ENCODE measurements at places on chromosomes 16 and 17.

GRCh38 chr17:74599023-74599399, 6.9 kb upstream of the CD300LD start:
- no peak for DNase-seq

DNA sequence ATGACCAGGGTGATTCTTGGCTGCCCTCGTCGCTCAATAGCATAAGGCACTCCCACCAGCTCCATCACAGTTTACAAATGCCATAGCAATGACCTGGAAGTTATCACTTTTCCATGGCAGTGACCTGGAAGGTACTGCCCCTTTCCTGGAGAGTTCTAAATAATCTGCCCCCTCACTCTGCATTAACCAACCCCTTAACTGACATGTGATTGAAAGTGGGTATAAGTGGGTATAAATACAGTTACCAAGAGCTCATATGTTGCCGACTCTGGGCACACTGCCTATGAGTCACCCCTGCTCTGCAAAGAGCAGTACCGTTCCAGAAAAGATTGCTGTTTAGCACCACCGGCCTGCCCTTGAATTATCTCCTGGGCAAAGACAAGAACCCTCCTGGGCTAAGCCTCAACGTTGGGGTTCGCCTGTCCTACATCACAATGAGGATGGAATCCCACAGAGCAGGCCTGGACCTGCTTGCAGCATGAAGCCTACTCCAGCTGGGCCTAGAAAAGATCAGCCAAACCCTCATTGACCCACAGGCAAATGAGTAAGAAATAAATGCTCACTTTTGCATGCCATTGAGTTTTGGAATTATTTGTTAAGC, 95.2 kb upstream of the SEC14L1 start:
- peak; percentile 28 for DNase-seq

DNA sequence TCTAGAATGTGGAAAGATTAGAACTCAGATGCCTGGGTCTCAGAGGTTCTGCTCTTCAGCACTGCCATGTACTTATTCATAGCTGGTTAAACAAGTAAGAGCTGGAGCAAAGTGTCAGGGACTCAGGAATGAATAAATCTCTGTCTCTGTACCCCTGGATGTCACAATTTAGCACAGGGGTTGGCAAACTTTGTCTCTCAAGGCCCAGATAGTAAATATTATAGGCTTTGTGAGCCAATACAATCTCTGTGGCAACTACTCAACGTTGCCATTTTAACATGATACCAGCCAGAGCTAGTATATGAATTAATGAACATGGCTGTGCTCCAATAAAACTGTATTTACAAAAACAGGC, 220.3 kb upstream of the MON1B start:
- no peak for DNase-seq

GRCh38 chr16:81158964-81159363, 62.8 kb upstream of the GCSH start:
- DNase-seq: no peak

DNA sequence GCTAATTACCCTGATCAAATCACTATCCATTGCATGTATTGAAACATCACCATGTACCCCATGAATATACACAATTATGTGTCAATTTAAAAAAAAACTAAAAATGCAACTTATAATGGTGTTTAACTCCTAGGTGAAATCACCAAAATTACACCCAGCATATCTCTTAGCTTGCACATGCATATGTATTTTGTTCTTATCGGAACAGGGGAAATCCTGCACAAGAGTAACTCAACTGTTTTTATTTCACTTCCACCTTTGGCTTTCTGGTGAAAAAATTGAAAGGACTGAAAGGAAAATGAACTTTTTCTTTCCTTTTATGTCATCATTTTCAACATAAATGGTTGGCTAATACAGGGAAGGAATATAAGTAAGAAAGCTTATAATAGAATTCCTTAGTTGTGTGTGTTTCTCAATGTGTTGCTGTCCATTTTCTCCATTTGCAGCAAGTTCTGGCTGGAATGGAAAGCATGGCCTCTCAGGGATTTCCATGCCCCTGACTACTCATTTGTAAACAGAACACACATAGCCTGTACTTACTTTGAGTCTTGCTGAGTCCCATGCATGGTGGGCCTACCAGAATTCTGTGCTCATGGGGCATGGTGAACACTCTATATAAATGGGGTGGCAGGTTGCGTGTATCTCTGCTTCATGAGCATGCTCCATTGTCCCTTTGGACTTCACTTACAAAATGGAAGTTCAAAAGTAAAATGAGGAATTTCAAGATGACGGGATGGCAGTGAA, 462.0 kb downstream of the HS3ST3B1 start:
- no peak for DNase-seq

GRCh38 chr17:34219405-34219804, 35.7 kb upstream of the CCL2 start:
- DNase-seq: no peak

- DNase-seq: no peak
Observed at GRCh38 chr17:46003907-46004748, 5.1 kb downstream of the STH start.

DNA sequence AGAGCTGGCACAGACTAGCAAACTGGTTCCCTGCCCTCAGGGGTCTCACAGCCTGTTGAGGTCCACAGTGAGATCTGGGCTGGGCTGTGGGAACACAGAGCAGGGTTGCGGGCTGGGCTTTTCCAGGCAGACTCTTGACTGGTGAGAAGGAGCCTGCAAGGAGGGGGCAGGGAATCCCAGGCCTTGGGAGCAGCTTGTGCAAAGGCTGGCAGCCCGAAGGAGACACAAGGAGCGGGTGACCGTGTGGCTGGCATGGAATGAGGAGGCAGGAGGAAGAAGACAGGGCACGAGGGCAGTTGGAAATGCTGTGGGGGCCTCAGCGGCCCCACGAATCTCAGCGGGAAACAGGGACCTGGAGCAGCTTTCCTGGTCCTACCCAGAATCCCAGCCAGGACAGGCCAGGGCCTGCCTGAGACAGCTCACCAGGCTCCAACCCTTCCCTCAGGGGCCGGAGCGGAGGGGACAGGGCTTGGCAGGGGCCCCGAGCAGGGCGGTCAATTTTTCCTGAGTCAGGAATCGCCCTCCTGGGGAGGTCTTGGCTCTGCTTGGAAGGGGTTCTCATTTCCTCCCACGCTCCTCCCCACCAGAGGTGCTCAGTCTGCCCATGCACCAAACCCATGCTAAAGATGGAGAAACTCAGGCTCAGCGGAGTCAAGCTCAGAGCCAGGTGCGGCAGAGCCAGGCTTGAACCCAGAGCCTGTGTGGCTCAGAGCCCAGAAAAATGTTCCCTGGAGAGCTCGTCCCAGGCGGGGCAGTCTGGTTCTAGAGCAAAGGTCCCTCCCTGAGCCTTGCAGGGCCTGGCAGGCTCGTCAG, 9.2 kb upstream of the SNN start:
- no peak for DNase-seq

DNA sequence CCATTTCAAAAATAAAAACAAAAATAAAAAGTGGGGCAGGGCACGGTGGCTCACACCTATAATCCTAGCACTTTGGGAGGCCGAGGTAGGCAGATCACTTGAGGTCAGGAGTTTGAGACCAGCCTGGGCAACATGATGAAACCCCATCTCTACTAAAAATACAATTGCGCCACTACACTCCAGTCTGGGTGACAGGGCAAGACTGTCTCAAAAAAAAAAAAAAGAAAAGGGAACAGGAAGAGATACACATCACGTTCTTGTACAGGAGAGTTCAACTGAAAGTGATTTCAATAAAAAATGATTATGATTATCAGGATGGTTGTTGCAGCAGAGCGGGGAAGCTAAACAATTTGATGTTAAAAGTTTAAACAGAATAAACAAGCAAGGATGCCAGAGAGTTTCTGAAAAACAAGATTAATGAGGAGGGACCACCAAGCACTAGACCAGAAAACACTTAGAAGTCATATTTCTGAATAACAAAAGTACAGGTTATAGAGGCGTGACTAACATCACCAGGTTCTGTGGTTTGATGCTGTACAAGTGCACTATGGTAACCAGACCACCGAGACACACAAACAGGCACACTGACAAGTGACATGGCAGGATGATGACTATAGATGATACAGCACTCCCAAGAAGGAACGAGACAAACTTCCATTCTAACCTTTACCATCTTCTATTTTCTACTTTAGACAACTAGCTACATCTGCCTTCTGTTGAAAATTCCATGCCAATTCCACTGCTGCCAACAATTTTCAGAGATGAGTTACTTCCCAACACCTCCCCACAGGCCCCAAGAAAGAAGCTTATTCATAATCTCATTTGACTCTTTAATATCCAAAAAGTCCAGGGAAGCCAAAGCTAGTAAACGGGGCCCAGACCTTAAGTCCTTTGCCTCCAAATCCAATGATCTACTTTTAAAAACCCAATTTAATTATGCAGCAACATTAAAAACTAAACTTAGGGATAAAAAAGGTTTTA, 11.8 kb downstream of the DNAJA2 start:
- no peak for DNase-seq

GRCh38 chr17:78474614-78475146, 96.2 kb downstream of the PGS1 start:
- DNase-seq: no peak

DNA sequence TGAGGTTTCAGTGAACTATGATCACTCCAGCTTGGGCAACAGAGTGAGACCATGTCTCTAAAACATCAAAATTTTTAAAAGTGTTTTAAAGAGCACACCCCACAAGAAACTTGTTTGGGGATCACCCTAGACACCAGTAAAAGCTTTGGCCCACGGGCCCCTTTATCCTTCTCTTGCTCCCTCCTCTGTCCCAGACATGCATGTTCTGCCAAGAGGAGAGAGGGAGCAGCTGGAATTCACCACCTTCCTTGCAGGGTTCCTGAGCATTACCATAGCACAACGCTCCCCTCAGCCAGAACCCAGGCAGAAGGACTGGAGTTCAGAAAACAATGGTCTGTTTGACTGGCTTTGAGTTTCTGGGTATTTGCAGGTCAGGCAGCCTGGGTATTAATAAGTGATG, 214.3 kb upstream of the CDH5 start:
- peak; percentile 8 for DNase-seq

- no peak for DNase-seq
Observed at GRCh38 chr16:86040496-86040895, 141.5 kb downstream of the IRF8 start.

GRCh38 chr16:67750466-67750865, 31.4 kb upstream of the GFOD2 start:
- no peak for DNase-seq

GRCh38 chr16:12752159-12752558, 51.5 kb downstream of the CPPED1 start:
- DNase-seq: no peak

DNA sequence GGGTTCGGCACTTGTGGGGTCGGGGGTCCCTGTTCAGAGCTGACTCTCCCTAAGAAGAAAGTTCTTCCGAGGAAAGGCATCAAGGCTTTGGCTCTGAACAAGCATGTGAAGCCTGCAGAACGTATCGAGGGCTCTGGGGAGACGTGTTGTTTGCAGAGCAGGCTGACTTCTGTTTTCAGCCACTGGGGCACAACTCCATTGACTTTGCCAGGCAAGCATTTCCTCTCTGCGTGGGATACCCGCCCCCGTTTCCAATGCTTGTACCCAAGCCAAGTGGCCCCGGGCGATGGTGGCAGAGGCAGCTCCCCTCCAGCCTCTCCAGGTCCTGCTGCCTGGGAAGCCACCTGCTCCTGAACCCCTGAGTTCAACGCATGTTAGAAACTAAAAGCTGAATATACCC, 255.7 kb downstream of the RBFOX3 start:
- DNase-seq: no peak

- DNase-seq: no peak
Observed at GRCh38 chr17:21842332-21843317, 150.3 kb downstream of the KCNJ18 start.

Measured in EL (cell line).